ENCODE measurements at places on chromosomes 1 and 21. TPM values are rescaled to one million over a fixed set of nuclear protein-coding genes. Genes with fewer than 3 reads are reported as not detected.
A peak's percentile ranks its signal among the peaks of the same experiment; 100 is the strongest.

Gene DCAF8
- 280 TPM for total RNA-seq

Gene PRMT6
- 7.8 TPM for total RNA-seq

Gene PLXNA2
- 0.07 TPM for total RNA-seq

Gene ARID4B
- 68.4 TPM for total RNA-seq

Gene PPM1J
- total RNA-seq: 1.3 TPM

Gene DNAJC8
- total RNA-seq: 63.7 TPM

Gene CD1E
- total RNA-seq: not detected

Gene ZMPSTE24
- total RNA-seq: 36.8 TPM

Gene GNAT2
- 0.23 TPM for total RNA-seq

Gene TAS1R3
- 0.95 TPM for total RNA-seq

- no peak for DNase-seq
Measured at GRCh38 chr21:14688412-14688811, 142.3 kb upstream of the SAMSN1 start.

DNA sequence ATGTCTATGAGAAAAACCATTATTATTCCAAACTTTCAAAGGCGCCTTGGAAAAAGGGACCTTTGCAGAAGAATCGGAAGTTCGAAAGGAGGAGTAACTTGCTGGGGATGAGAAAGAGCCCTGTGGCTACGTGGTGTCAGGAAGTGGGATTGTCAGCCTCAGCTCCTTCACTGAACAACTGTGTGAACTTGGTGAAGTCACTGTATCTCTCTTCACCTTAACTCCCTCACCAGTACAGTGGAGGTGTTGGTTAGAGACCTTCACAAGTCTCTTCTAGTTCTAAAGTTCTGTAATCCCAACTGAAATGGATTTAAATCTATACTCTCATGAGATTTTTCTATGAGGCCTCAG, 285.6 kb downstream of the CACNA1E start:
- DNase-seq: no peak

- peak; percentile 56 for DNase-seq
Measured at GRCh38 chr1:234488054-234489006, 9.4 kb upstream of the TARBP1 start.

DNA sequence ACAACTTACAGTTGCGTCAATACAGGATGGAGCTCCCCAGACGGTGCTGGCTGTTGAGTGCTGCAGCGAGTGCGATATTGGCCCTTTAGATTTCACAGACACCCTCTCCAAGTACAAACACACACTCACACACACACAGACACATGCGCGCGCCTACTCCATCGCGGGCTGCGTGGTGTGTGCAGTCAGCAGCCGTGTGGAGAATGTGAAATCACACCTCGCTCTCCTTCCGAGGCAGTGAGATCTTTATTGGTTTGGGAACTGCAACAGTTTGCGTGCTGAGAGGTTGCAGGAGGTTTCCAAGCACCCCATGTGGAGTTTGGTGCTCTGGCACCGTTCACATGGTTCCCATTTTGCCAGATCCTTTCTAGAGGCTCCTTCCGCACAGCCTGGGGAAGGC, 372.2 kb downstream of the RRAGC start:
- no peak for DNase-seq

DNA sequence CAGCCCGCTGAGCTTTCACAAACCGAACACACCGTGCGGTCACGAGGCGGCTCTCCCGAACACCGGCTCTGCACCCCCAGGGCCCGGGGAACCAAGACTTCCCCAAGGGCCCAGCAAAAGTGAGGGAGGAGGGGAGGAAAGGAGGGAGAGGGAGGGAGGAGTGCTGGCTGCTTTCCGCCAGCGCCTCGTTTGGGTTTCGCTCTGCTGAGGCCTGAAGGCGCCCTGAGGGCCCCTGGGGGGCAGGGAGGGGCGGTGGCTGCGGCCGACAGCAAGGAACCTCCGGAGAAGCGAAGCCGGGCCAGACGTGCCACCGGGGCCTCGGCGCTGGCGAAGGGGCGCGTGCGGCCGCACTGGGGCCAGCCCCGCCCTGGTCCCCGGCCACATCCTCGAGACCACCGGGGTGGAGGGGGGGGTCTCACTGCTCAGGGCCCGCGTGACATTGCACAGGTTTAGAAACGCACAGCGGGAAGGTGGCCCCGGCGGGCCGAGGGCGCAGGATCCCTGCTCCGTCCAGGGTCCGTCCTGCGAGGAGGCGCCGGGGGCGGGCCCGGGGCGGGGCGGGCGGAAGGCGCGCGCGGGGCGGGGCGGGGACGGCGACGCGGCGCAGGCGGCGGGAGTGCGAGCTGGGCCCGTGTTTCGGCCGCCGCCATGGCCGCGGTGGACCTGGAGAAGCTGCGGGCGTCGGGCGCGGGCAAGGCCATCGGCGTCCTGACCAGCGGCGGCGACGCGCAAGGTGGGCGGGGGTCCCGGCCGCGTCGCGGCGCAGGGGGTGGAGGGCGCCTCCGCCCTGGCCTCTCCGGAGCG, at the start of gene PFKL:
TSS of gene PFKL (plus strand) at position 596 of the 804 bp plus-strand sequence. CDS start at position 649, 53 bp downstream.
- peak; percentile 69 for DNase-seq

GRCh38 chr1:32876341-32877210, 5.9 kb upstream of the FNDC5 start:
- peak; percentile 83 for DNase-seq

GRCh38 chr1:225290244-225290643, 137.6 kb downstream of the LBR start:
- no peak for DNase-seq

DNA sequence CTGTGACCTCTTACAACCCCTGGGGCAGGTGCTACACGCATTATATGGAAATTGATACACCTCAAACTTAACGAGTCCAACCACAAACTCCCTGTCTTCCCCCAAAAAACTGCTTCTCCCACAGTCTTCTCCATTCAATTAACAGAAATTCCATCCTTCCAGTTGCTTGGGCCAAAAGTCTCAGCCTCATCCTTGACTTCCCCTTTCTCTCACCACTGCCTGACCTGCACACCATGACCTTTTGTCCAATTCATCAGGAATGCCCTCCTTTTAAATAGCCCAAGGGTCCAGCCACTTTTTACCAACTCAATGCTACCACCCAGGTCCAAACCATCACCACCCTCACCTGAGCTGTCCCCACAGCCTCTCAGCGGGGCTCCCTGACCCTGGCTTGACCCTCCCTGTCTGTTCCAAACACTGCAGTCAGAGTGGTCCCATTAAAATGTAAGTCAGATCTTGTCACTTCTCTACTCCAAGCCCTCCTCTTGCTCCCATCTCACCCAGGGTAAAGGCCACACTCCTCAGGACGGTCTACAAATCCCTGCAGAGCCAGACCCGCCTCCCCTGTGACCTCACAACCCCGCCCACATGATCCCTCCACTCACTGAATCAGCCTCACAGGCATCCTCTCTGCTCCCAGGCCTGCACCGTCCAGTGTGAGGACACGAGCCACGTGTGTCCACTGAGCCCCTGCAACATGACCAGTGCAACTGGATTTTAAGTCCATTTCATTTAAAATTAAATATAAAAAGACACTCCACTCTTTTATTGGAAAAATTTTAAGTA, 18.5 kb downstream of the KCNN3 start:
- no peak for DNase-seq

DNA sequence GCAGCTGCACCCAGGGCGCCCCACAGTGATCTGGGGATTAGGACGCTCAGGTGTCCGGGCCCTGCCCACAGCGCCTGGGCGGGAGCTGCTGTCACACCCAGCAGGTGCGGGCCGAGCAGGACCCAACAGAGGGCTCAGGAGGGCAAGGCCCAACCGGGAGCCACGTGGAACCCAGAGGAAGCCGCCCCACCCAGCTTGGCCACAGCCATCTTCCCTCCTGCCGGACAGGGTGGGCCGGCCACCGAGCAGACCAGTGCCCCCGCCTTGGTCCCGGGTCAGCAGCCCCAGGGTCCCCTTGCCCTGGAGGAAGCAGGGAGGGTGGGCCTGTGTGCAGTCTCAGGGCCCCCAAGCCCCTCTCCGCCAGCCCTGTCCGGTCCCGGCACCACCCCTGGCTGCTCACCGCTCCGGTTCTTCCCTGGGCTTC, 6.3 kb upstream of the TTLL10 start:
- DNase-seq: no peak

- no peak for DNase-seq
Measured at GRCh38 chr1:109886827-109887226, 23.8 kb upstream of the CSF1 start.

DNA sequence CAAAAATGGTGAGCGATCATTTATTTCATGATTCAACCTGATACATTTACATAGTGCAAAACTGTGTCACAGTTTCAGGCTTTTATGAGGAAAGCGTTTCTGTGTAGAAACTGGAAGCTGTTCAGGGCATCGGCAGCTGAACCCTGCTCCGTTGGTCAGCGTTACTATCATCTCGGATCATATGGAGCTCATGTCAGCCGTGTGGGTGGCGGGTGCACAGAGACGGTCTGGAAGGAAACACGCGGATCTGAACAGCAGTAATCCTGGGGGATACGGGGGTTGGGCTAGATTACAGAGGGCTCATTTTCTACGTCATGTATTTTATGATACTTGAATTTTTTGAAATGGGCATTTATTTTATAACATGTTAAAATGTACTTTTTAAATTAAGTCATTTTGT, 15.1 kb downstream of the C1orf174 start:
- DNase-seq: no peak

- DNase-seq: no peak
Measured at GRCh38 chr1:53384796-53385195, 56.9 kb upstream of the LRP8 start.

All from activated T-cell treated with anti-CD3 and anti-CD28 coated beads, Interleukin-2, amount 50 U/mL, for 72 hours (primary cell).